ENCODE measurements at places on chromosomes 7 and 10. TPM values are rescaled to one million over a fixed set of nuclear protein-coding genes. Genes with fewer than 3 reads are reported as not detected.

Gene RBP3
- not detected for total RNA-seq

Gene GHITM
- total RNA-seq = 178 TPM

Gene SAMD9L
- 19.6 TPM for total RNA-seq

Gene GNAT3
- total RNA-seq = not detected

Gene IQUB
- total RNA-seq = not detected

Gene ASIC3
- total RNA-seq = 6.7 TPM

Gene ZNF488
- 0.75 TPM for total RNA-seq

Gene FLNC
- total RNA-seq = 0.09 TPM

Gene SEC61G
- total RNA-seq = 191 TPM

Gene PLPP4
- total RNA-seq = not detected

DNA sequence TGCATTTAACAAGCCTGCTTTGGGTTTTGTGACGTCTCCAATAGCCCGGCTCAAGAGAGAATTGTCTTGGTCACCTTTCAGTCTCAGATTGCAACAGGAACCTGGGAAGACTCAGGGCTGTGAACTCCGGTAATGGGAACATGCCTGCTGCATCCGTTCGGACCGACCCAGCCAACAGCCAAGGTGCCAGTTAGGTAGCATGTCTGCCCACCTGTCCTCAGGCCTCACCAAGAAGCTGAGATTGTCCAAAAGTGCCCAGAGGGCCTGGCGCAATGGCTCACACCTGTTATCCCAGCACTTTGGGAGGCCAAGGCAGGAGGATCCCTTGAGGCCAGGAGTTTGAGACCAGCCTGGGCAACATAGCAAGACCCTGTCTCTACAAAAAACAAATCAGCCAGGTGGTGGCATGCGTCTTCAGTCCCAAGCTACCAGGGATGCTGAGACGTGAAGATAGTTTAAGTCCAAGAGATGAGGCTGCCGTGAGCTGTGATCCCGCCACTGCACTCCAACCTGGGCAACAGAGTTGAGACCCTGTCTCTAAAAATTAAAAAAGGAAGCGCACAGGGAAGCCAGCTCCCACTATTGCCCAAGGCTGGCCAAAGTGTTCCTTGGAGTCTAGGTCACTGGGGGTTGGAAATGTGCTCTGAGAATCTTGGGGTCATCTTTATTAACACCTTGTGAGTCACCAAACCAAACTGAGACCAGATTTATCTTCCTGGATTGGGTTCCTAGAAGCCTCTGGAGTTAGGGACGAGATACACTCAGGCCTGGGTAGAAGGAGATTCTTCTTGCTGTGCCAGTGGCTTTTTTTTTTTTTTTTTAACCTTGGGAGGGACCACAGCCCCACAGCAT, 26.9 kb downstream of the BAG3 start:
- H3K36me3 ChIP-seq = peaks cover 20% of the 10 kb centered on the region
- peaks cover 30% of the 10 kb centered on the region for H3K4me1 ChIP-seq
- no peak overlapping the region for H3K27ac ChIP-seq
- DNase-seq = no peak

- no peaks in the 10 kb centered on the region for H3K4me1 ChIP-seq
- no peak overlapping the region for H3K27ac ChIP-seq
- no peaks in the 10 kb centered on the region for H3K36me3 ChIP-seq
- DNase-seq = no peak
- H3K4me3 ChIP-seq = no peak overlapping the region
Observed at GRCh38 chr7:90536449-90536848, 59.7 kb upstream of the CDK14 start.

DNA sequence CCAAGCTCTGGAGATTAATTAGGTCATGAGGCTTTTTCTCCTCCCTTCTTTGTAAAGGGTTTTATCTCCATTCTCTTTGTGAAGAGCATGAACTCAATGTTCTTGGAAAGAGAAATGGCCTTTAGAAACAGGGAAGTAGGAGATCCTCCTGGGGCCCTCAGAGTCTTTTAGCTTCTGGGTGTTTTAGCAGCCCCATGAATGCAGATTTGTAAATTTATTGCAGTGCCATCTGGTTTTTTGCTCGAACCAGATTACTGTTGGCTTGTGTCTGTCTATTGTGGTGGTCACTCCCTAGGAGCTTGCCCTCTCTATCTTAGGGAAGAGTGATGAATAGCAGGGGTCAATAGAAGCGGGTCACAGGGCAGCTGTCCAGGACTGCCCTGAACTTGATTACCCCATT, 110.6 kb downstream of the BTRC start:
- DNase-seq = no peak
- H3K4me1 ChIP-seq = peaks cover 9% of the 10 kb centered on the region
- H3K36me3 ChIP-seq = no peaks in the 10 kb centered on the region
- H3K27ac ChIP-seq = no peak overlapping the region
- H3K27me3 ChIP-seq = no peaks in the 10 kb centered on the region
- H3K4me3 ChIP-seq = no peak overlapping the region

DNA sequence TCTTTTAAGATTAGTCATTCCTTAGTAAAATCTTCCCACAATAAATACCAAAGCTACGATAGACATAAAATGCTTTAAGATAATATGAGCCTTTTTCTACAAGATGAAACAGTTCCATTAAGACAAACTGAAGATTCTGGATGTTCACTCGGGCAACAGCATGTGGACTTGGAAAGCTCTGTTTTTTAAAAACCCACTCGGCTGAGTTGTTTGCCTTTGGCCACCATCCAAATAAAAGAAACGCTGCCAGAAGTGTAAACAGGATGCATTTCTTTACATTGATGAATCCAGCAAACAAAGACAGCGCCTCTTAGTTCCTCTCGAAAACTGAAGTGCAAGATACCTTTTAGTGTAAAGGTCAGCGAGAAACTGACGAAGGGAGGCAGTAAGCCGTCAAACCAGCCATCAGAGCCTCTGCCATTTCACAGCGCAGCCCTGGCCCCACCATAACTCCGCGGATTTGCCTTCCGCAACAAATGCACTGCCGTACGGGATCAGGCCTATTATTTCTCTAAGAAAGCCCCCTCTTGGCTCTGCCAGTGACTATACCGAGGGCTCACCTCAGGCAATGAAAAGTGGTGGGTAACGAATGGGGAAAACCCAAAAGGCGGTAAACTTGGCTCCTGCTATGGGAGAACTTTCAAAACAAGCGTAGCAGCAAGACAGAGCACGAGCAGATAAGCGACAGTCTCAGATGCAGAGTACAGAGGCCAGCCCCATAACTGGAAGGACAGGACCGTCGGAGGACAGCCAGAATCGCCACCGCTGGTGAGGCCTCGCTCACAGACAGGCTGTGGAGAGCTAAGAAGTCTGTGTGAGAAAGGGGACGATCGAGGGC, 41.4 kb downstream of the GNA12 start:
- H3K27ac ChIP-seq = no peak overlapping the region
- peaks cover 43% of the 10 kb centered on the region for H3K4me1 ChIP-seq
- no peaks in the 10 kb centered on the region for H3K27me3 ChIP-seq
- DNase-seq = no peak
- no peak overlapping the region for H3K4me3 ChIP-seq
- H3K36me3 ChIP-seq = no peaks in the 10 kb centered on the region

DNA sequence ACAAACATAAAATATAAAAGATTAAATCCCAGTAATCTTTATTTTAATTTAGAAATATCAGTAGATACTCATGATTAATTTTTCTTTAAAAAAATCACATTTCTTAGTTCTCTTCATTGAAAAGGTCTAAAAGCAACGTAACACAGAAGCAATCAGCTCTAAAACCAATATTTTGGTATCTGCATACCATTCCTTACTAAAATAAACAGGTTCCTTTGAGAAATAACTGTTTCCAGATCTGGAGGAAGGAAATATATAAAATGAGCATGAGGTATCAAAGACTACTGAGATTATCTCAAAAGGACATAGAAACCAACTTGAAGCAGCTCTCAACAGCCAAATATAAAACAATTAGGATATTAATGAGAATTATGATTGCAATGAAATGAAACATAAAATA, 301.0 kb upstream of the GNAI1 start:
- no peak overlapping the region for H3K4me3 ChIP-seq
- no peaks in the 10 kb centered on the region for H3K4me1 ChIP-seq
- no peaks in the 10 kb centered on the region for H3K36me3 ChIP-seq
- H3K27ac ChIP-seq = no peak overlapping the region
- no peaks in the 10 kb centered on the region for H3K27me3 ChIP-seq

- DNase-seq = no peak
- H3K27ac ChIP-seq = no peak overlapping the region
- H3K4me1 ChIP-seq = peaks cover 39% of the 10 kb centered on the region
- H3K36me3 ChIP-seq = peaks cover 4% of the 10 kb centered on the region
- no peak overlapping the region for H3K4me3 ChIP-seq
- H3K27me3 ChIP-seq = no peaks in the 10 kb centered on the region
Observed at GRCh38 chr10:35492386-35493195, 112.5 kb upstream of the GJD4 start.

DNA sequence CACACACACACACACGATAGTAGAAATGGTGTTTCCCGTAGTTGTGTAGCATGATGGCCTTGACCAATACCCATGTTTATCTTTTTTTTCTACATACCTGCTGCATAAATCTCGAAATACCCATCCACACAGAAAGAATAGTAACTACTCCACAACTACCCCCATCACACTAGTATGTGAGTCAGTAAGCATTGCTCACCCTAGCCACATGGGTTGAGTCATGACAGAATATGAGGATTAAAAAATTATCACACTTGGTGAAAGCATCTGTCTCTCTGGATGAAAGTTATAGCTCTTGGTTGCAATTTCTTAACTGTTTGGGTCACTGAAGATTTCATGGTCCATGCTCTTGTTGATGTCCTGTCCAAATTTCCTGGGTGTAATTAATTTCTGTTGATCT, 103.4 kb upstream of the MDFIC start:
- H3K27ac ChIP-seq = no peak overlapping the region
- H3K27me3 ChIP-seq = no peaks in the 10 kb centered on the region
- H3K4me1 ChIP-seq = peaks cover 41% of the 10 kb centered on the region
- no peak overlapping the region for H3K4me3 ChIP-seq
- peaks cover 4% of the 10 kb centered on the region for H3K36me3 ChIP-seq
- peak; percentile 29 for DNase-seq

GRCh38 chr10:14540062-14540461, 209.3 kb upstream of the FRMD4A start:
- H3K4me1 ChIP-seq = peaks cover 73% of the 10 kb centered on the region
- H3K36me3 ChIP-seq = peaks cover 39% of the 10 kb centered on the region

GRCh38 chr7:120805636-120806388, 52.1 kb downstream of the TSPAN12 start:
- peaks cover 2% of the 10 kb centered on the region for H3K27me3 ChIP-seq
- H3K36me3 ChIP-seq = no peaks in the 10 kb centered on the region
- no peaks in the 10 kb centered on the region for H3K4me1 ChIP-seq
- H3K4me3 ChIP-seq = no peak overlapping the region
- no peak overlapping the region for H3K27ac ChIP-seq
- DNase-seq = peak; percentile 68

DNA sequence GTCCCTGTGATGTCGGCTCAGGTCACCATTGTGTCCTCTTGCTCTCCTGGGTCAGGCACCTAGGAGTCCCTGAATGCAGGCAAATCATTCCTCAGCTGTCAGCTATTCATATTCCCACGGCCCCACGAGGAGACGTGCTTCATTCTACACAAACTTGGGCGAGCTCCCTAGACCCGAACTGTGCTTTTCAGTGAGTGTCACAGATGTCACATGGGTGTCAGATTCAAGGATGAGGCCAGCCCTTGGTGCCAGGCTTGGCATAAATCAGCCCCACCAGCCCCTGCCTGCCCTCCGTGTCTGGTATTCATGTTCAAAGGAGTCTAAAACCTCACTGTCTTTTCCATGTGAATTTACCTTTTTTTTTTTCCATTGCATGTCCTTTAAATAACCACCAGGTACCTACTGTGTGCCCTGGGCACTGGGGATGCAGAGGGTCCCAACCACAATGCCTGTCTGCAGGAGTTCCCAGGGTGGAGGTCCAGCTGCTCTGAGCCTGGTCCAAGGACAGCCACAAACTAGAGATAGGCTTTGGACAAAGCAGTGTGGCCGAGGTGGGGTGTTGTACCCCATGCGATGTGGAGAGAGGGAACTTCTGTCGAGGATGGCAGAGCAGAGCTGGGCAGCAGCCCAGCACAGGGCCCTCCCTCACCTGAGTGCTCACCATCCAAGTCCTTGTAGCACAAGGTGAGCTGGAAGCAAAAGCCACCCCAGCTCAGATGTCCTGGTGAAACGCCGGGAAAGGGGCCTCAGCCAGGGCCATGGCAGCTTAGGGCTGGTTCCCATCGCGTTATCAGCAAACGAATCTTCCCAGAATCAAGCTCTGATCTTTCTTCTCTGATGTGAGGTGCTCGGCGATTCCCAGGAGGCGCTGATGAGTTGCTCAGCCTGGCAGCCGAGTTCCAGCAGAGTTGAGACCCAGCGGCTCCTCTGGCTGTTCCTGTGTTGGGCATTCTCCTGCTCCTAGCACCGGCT, 611.9 kb downstream of the PTPRN2 start:
- no peak overlapping the region for H3K4me3 ChIP-seq
- H3K27ac ChIP-seq = no peak overlapping the region
- H3K27me3 ChIP-seq = no peaks in the 10 kb centered on the region
- DNase-seq = no peak

GRCh38 chr7:29039821-29040578, 81.9 kb upstream of the TRIL start:
- DNase-seq = no peak
- H3K36me3 ChIP-seq = no peaks in the 10 kb centered on the region
- H3K4me3 ChIP-seq = no peak overlapping the region
- no peak overlapping the region for H3K27ac ChIP-seq

DNA sequence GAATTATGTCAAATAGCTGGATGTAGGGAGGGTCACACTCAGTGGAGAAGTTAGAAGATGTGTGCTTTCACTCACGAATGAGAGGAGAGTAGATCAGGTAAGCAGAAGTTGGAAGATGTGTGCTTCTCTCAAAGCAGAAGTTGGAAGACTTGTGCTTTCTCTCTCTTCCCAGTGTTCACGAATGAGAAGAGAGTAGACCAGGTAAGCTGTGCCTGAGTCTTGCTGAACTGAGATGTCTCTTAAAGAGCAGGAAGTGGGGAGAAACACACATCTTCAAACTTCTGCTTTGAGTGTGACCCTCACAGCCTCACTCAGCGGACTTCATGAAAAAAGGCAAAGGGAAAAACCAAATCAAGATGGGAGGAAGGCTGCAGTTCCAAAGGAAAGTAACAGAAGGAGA, 7.0 kb upstream of the TMEM243 start:
- no peak for DNase-seq
- no peaks in the 10 kb centered on the region for H3K36me3 ChIP-seq
- peaks cover 9% of the 10 kb centered on the region for H3K4me1 ChIP-seq
- no peak overlapping the region for H3K27ac ChIP-seq
- H3K4me3 ChIP-seq = no peak overlapping the region

All from activated CD4-positive, alpha-beta T cell treated with anti-CD3 and anti-CD28 coated beads for 36 hours (primary cell).